ENCODE measurements at places on chromosomes 3 and 15.

DNA sequence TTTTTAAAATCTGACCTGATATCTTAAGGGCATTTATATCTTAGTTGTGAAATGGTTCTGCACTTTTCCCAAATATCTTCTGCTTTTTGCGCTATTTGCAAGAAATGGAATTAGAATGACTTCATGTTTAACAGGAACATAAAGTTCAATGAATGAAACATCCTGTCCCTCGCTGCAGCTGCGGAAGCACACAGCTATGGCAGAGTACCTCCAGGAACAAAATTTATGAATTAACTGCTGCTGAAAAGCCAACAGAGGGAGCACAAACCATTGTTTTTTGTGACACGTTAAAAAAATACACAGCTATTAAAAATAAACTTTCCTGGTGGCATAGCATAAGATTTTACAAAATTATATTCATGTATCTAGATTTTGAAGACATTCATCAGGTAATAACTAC is 404.4 kb upstream of the MDFIC2 start:
- DNase-seq = no peak

- DNase-seq = no peak
These were observed 100.6 kb upstream of the ATP11B start for GRCh38 chr3:182692695-182693094.

DNA sequence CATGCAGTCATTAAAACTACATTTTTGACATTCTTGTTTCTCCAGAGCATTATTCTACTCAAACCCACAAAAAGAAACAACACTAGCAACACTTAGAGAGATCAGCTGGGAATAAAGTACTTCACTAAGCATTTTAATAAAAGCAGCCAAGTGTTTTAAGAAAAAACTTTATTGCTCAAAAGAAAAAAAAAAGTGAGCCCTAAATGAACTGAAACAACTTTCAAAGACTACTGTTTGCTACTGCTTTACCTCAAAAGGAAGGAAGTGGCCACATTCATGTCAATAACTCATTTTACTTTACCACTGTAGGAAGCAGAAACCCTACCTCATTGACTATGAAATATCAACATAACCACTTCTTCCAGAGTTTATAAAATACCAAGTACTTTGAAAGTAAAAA is 91.3 kb downstream of the UACA start:
- peak; percentile 46 for DNase-seq

- no peak for DNase-seq
These were observed 502.9 kb upstream of the THBS1 start for GRCh38 chr15:39078026-39078425.

GRCh38 chr3:183027276-183027675 is 46.9 kb upstream of the DCUN1D1 start:
- no peak for DNase-seq

GRCh38 chr15:22956257-22956977 is 23.8 kb downstream of the CYFIP1 start:
- no peak for DNase-seq

- DNase-seq = no peak
These were observed 51.4 kb upstream of the RNF7 start for GRCh38 chr3:141686466-141687291.

DNA sequence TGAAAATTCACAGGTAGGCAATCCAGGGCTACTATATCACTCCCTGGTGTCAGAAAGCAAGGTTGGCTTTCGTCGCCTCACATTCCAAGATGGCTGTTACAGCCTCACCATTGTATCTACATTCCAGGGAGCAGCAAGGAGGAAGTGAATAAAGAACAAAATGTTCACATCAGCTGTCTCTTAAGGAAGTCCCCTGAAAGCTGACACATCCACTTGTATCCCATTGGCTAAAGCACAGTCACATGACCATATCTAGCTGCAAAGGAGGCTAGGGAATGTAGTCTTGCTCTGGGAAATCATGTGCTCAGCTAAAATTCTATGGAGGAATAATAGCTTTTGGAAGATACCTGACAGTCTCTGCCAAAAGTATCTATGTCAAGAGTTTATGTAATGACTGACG is 12.8 kb upstream of the GATA2 start:
- DNase-seq = no peak

- DNase-seq = no peak
These were observed 442.6 kb downstream of the NAALADL2 start for GRCh38 chr3:175301741-175302140.

All from KG1 (cell line).